ENCODE measurements at places on chromosomes 16 and 17. TPM values are rescaled to one million over a fixed set of nuclear protein-coding genes. Genes with fewer than 3 reads are reported as not detected.
A peak's percentile ranks its signal among the peaks of the same experiment; 100 is the strongest.

DNA sequence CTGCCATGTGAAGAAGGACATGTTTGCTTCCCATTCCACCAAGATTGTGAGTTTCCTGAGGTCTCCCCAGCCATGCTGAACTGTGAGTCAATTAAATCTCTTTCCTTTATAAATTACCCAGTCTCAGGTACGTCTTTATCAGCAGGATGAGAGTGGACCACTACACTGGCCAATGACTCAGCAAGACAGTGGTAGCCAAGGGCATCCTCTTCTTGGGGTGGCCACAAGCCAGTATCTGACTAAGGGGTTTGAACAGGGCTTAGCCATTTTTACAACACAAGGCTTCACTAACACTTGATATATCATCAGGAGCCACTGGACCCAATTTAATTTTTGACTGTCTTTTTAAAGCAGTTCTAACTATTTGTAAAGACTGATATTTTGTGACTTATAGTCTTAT, 21.1 kb upstream of the KRT24 start:
- no peak for DNase-seq

DNA sequence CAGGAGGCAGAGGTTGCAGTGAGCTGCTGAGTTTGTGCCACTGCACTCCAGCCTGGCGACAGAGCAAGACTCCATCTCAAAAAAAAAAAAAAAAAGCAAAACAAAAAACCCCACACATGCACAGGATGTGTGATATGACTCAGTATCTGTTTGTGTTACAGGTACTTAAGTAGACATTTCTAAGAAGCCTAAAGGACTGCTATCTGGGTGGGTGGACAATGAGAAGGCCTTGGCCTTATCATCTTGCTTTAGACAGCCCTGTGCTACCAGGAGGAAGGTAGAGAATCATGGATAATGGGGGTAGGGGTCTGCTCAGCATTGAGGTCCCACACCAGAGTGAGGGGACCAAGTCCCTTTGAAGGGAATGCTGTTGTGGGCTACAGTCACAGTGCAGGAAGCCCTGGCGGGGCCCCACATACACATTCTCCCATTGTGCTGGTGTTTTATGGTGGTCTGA, 26.7 kb downstream of the PLD6 start:
- DNase-seq, result no peak

DNA sequence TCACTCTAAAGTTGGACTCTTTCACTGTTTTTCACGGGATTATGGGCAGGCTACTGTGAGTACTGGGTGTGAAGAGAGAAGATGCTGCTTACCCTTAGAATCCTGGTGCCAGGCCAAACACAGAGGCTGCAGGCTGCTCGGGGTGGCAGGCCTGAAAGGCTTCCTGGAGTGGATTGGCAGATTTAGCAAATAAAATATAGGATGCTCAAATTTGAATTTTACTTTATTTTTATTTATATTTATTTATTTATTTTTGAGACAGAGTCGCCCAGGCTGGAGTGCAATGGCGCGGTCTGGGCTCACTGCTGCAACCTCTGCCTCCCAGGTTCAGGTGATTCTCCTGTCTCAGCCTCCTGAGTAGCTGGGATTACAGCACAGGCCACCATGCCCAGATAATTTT, 14.9 kb upstream of the STAC2 start:
- DNase-seq, result no peak

- no peak for DNase-seq
These were observed 458.9 kb upstream of the DYNLRB2 start for GRCh38 chr16:80081846-80082245.

Gene CHP2
- 16.3 TPM for polyA plus RNA-seq

Gene IRX5
- 1.1 TPM for polyA plus RNA-seq

Gene WSCD1
- polyA plus RNA-seq, result 36.7 TPM

- no peak for DNase-seq
These were observed 33.8 kb downstream of the PIPOX start for GRCh38 chr17:29076722-29077121.

DNA sequence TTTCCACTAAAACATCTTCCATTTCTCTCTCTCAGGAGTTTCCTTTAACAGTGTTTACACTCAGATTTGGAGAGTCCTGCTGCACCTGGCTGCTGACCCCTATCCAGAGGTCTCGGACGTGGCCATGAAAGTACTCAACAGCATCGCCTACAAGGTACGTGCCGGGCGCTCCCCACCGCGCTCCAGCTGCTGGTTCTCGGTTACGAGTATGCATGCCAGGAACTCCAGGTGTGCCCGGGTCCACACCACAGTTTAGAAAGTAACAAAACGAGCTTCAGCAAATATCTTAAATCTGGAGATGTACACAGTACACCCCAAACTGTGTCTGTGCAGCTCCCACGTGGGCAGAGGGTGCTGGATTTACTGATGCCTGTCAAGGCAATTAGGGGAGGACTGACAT, 82.9 kb upstream of the CHMP6 start:
- no peak for DNase-seq

Gene CENPT
- polyA plus RNA-seq, result 33.0 TPM

DNA sequence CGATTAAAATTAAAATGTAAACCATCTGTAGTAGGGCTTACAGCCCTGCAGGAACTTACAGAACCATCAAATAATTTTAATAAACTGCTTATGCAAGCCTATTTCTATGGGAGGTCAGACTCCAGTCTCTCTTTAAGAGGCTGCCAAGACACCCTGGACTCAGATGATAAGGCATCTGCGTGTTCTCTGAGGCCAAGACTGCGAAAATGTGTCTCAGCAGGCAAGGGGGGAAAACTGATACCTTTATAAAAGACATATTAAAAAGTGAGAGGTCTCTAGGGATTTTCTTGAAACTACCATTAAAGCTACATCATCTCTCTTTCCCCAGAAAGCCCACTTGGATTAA, 32.2 kb downstream of the MPHOSPH6 start:
- DNase-seq, result peak; percentile 19

- DNase-seq, result no peak
These were observed 8.1 kb downstream of the C1QL1 start for GRCh38 chr17:44959821-44960531.

Gene SCGB1C2
- not detected for polyA plus RNA-seq

DNA sequence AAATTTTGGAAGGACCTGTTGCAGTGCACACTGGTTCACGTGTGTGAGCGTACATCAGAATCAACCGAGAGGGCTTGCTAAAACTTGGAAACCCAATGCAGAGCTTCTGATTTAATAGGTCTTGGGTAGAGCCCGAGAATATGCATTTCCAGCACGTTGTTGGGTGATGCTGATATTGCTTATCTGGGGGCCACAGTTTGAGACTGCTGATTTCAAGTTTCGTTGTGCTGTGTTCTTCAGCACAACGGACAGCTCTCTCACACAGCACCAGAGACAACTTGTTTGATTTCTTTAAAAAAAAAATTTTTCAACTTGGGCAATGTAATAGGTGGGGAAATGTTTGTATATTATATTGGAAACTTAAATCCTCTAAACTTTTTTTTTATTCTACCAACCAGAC, 9.4 kb downstream of the OR4D2 start:
- no peak for DNase-seq

Gene GLOD4
- 64.8 TPM for polyA plus RNA-seq

DNA sequence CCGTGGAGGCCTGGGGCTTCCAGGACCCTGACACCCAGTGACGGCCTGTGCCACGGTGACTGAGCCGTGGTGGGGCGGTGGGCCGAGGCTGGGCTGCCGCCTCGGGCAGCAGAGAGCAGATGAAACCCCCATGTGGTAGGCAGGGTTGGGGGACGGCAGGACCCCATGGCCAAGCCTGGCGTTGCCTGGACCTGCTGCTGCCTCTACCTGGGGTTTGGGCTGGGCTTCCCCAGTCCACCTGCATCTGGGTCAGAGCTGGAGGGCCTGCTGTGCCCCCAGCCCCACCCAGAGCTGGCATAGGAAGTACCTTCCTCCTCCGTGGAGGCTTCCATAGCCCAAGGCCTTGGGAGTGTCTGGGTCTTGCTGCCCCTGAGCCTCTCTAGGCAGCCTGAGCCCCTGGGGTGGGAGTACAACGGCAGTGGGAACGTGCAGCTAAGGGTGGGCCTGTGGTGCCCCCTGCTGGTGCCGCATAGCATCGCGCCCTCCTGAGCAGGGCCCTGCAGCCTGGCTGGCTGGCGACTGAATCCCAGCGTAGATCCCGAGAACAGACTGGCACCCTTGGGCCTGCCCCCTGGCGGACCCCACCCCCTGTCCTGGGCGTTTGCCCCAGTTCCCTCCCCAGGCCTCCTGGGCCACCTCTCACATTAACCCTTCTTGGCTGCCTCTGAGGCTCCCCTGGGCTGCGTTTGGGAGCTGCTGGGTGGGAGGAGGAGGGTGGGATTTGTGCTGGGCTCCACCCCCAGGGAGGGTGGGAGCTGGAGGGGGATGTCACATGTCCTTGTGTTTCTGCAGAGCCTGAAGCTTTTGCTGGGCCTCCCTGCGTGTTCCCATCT, 12.6 kb upstream of the ATP6V0C start:
- DNase-seq, result peak; percentile 92

DNA sequence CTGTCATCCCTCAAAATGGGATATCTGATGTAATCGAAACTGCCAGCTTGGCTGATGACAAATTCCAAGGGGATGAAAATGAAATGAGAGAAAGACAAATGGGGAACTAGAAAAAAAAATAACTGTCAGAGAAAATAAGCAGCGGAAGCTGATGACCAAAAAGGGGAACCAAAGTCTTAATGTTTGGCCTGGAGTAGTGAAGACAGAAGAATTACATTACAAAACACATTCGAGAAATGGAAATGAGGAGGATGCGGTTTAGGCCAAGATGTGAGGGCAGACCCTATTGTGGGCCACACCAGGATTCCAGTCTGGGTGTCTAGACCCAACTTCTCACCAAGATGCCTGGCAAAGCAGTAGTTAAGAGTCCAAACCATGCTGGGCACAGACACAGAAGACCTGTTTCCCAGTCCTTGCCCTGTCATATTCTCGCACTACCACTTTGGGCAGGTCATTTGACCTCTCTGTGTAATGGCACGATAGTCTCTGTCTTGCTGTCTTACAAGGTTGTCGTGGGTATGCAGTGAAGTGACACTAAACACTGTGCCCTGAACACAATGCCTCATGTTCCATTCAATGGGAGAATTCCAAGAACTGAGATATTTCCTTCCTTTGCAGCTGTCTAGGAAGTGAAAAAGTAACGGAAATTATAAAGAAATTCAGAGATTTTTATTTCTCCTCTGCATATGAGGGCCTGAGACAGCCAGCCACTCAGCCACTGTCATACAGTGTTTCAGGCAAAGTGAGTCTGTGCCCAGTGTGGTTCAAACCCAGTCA, 12.3 kb upstream of the CCL2 start:
- no peak for DNase-seq

- DNase-seq, result no peak
These were observed 958 bp downstream of the SCNN1G start for GRCh38 chr16:23183543-23183862.

- no peak for DNase-seq
These were observed 23.1 kb downstream of the GPT2 start for GRCh38 chr16:46907061-46907774.

GRCh38 chr16:81263470-81264220, 25.2 kb downstream of the BCO1 start:
- DNase-seq, result peak; percentile 88

Gene MFSD11
- 43.5 TPM for polyA plus RNA-seq

- DNase-seq, result no peak
These were observed 6.2 kb upstream of the MYOCD start for GRCh38 chr17:12659500-12659899.

Gene DNAH17
- polyA plus RNA-seq, result 2.9 TPM

- DNase-seq, result no peak
These were observed 75.8 kb downstream of the UTP18 start for GRCh38 chr17:51335883-51336822.

- no peak for DNase-seq
These were observed 48.5 kb downstream of the RAI1 start for GRCh38 chr17:17729620-17730249.

DNA sequence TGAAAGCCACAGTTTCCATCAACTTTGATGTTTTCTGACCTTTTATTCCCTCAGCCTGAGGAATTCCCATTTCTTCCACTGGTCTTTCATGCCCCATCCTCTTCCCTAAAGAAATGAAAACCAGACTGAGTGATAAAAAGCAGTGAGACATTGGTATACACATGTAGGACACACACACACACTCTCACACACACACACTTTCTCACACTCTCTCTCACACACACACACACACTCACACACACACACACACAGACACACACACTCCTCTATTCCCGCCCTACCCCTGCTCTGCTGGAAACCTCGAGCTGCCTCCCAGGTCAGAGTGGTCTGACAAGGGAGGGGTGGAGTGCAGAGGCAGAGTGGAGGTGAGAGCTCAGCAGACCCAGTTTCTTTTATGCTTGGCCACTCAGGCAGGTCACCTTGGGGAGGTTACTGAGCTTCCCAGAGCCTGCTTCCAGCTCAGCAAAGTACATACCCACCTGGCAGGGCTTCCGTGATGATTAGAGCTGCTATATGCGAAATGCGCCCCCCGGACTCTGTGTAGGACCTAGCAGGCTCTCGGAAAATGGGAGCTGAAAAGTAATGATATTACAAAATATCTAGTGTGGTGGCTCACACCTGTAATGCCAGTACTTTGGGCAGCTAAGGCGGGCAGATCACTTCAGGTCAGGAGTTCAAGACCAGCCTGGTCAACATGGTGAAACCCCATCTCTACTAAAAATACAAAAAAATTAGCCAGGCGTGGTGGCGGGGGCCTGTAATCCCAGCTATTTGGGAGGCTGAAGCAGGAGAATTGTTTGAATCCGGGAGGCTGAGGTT, 30.7 kb downstream of the CCR7 start:
- no peak for DNase-seq

DNA sequence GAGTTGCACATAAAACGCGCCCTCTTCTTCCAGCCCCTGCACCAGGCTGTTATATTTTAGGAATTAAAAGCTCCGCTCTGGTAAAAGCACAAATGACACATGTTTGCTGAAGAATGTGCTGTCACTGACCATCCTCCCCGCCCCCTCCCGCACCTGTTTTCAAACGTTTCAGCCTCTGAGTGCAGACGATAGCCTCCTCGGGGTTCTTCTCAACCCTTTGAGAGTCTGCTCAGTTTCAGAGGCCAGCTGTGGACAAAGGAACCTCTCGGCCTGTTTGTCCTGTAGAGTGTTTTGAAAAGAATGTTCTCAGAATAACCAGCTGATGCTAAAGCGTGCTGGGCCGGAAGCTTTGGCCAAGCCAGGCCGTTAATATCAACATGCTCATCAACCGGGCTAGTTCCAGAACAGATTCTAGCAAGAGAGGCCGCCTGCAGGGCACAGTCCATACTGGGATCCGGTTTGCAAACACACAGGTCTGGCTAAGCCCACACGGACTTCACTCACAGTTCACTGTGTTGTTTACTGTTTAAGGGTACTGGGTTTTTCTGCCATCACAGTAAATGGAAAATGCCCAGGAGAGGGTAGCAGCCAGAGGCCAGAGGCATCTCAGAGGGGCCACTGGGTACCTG, 6.4 kb upstream of the CACNG4 start:
- DNase-seq, result no peak

Gene PSMC5
- polyA plus RNA-seq, result 100 TPM

Gene TBC1D3H
- not detected for polyA plus RNA-seq

DNA sequence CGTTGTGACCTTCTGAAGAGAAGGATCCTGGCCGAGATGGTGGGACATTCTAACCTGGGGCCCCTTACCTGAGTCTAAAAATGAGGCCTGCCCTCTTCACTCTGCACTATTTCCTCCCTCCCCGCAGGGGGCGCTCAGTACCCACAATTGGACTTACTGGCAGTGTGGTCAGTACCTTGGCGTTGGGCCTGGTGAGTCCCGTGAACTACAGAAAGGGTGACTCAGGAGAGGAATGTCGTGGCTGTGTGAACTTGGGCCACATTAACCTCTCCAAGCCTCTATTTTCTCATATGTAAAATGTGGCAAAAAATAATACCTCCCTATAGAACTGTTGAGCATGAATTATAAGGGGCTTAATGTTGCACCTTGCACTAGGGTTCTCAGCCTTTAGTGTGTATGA, 3.9 kb downstream of the RSAD1 start:
- peak; percentile 84 for DNase-seq

Gene TBC1D16
- polyA plus RNA-seq, result 24.9 TPM

Gene PRAC2
- polyA plus RNA-seq, result not detected

Gene RARA
- polyA plus RNA-seq, result 50.1 TPM

Gene ABCC12
- polyA plus RNA-seq, result 0.41 TPM

Measured in muscle of arm (tissue), 14 donors.